ENCODE measurements at places on chromosomes 7 and 10.

DNA sequence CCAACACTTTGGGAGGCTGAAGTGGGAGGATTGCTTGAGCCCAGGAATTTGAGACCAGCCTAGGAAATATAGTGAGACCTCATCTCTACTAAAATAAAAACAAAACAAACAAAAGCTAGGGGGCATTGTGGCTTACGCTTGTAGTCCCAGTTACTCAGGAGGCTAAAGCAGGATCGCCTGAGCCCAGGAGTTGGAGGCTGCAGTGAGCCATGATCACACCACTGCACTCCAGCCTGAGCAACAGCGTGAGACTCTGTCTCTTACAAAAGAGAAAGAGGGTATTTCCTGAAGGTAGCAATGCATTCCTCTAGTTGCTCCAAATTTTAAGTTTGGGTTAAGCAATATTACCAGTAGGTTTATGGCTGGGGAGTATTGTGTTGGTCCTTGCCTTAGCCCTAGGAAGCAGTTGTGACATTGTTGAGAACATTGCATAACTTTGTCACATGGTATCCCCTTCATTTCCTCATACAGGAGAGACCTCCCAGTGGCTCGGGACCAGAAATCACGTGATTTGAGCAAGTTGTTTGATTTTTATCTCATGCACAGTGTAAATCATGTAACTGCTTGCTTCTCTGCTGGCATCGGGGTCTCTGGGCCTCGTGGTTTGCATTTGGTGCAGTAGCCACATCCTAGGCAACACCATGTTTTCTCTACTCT, 23.3 kb upstream of the SMARCD3 start:
- no peak for DNase-seq

DNA sequence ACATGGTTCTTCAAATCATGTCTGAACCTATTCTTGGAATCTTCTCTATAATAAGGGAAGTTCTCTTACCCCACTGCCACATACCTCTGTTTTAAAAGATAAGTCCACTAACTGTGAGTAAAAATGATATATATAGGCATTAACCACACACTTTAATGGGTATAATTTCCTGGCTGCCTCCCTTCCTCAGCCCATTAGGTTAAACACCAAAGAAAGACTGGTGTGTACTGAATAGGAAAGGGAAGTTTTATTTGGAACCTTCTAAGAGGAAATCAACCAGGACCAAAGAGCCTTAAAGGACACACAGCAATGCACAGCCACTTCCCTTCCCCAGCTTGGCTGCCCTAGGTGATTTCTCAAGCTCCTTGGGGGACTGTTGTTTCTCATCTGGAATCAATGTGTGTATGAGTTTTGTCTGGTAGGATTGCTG, 5.0 kb upstream of the WBP1L start:
- DNase-seq = no peak

DNA sequence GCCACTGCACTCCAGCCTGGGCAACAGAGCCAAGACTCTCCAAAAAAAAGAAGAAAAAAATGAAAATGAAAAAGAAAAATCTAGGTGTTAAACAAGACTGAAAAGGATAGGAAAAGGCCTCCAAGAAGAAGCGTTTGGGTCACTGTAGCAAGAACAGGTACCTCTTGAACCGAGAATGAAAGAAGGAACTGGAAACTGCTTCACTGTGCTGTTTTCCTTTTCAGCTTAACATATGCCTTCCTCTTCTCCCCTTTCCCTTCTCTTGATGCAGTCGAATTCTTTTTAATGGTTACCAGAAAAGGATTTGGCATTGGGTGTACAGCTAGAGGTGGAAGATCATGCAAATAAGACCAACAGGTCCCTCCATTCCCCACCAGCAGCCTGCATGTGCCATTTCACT, 28.1 kb downstream of the LRRC4 start:
- no peak for DNase-seq

DNA sequence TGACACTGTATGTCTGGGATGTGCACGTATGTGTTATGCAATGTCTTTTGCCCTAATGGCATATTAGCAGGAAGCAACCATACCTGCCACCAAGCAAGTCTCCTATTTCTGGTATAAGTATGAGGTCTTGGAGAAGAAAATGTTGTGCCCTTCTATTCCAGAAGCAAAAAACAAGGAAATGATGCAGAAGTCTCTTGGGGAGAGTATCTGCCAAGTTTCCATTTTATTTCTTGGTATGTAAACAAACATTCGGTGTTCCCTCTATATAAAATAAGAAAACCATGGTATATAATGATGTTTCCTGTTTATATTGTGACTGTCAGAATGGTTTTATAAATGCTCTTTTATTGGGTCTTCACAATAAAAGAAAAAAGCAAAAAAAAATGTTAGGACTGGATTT, 19.3 kb upstream of the MYO3A start:
- no peak for DNase-seq
